Mucosa of descending colon (tissue), 3 donors: ENCODE measurements at places on chromosomes 3 and 15. TPM values are rescaled to one million over a fixed set of nuclear protein-coding genes. Genes with fewer than 3 reads are reported as not detected.

Gene HERC2
- 61.2 TPM for total RNA-seq

Gene CA12
- 141 TPM for total RNA-seq

Gene MUSTN1
- total RNA-seq = 1.9 TPM

Gene ALG1L2
- total RNA-seq = 2.5 TPM

Gene ARPIN
- total RNA-seq = 43.0 TPM

Gene PTH1R
- total RNA-seq = 1.9 TPM

Gene NR1I2
- total RNA-seq = 141 TPM

Gene GOLGA6B
- total RNA-seq = not detected

Gene TGM4
- not detected for total RNA-seq

Gene SLC12A1
- not detected for total RNA-seq

Gene HES1
- total RNA-seq = 60.9 TPM

Gene SELENOS
- total RNA-seq = 118 TPM

Gene SLC9A9
- 6.8 TPM for total RNA-seq

Gene UROC1
- not detected for total RNA-seq

Gene ZBED2
- not detected for total RNA-seq

Gene CPEB1
- 0.61 TPM for total RNA-seq

Gene CIDEC
- 14.9 TPM for total RNA-seq

Gene ARL6IP5
- total RNA-seq = 111 TPM

Gene STRA6
- total RNA-seq = not detected

Gene DISP2
- 16.1 TPM for total RNA-seq

Gene GABRA5
- not detected for total RNA-seq

Gene XCR1
- total RNA-seq = 0.29 TPM

Gene ZNF80
- total RNA-seq = not detected

Gene HRH1
- total RNA-seq = 16.7 TPM

Gene DPPA2
- total RNA-seq = not detected

Gene NANOGP8
- total RNA-seq = not detected

Gene GUCA1C
- not detected for total RNA-seq

Gene PLAAT1
- total RNA-seq = not detected

Gene FLNB
- total RNA-seq = 256 TPM

Gene ZPLD1
- not detected for total RNA-seq

Gene CPA3
- 1.8 TPM for total RNA-seq

Gene PIF1
- total RNA-seq = 5.0 TPM

Gene AGBL1
- 0.32 TPM for total RNA-seq

Gene CHAC1
- total RNA-seq = 2.6 TPM

Gene MUC20
- total RNA-seq = 29.5 TPM

Gene IQCF5
- not detected for total RNA-seq
